ENCODE measurements at places on chromosomes 6 and 20.

DNA sequence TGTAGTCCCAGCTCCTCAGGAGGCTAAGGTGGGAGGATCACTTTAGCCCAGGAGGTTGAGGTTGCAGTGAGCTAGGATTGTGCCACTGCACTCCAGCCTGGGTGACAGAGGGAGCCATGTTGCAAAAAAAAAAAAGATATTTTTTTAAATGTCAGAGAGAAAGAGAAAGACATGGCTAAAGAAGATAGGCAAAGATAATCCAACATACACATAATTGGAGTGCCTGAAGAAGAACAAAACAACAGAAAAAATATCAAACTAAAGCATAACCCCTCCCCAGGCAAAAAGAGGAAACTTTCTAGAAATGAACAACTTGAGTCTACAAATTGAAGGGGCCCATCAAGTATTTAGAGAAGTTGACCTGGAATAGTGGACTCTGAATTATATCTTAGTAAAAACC, 14.0 kb upstream of the GRM4 start:
- DNase-seq = no peak

DNA sequence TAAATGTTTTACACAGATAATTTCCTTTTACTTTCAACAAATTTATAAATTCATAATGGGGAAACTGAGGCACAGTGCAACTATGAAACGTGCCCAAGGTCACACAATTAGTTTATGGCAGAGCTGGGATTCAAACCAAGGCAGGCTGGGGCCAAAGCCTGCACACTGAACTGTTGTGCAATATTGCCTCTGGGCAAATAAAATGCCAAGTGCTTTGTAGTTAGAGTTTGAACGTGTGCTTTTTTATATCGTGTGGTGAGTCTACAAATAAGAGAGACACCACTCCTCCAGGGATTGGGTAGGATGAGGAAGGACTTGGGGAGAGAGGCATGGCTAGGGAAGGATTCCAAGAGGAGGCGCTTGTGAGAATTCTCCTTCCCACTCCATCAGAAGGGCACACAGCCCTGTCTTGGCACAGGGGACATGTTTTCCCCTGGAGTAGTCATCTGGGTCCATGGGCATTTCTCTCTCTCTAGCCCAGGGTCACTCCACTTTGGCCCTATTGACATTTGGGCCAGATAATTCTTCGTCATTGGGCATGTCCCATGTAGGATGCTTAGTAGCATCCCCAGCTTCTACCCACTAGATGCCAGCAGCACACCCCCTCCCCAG, 2.8 kb upstream of the CDH22 start:
- DNase-seq = no peak

- DNase-seq = no peak
These were observed 85.8 kb downstream of the CDKAL1 start for GRCh38 chr6:20620043-20620442.

GRCh38 chr20:10857352-10858070, 183.7 kb upstream of the JAG1 start:
- DNase-seq = no peak
